ENCODE measurements at places on chromosomes 13 and 19. TPM values are rescaled to one million over a fixed set of nuclear protein-coding genes. Genes with fewer than 3 reads are reported as not detected.

The RAB3A gene
- total RNA-seq: 0.45 TPM

The NKG7 gene
- not detected for total RNA-seq

The RFXAP gene
- total RNA-seq: 2.1 TPM

The IRGC gene
- not detected for total RNA-seq

The ZNF626 gene
- total RNA-seq: 3.3 TPM

The ZNF112 gene
- total RNA-seq: 6.1 TPM

The PDCD2L gene
- 14.7 TPM for total RNA-seq

The ZNF480 gene
- total RNA-seq: 5.1 TPM

The IGLON5 gene
- total RNA-seq: under 0.01 TPM

The TTC9B gene
- not detected for total RNA-seq

The ZNF558 gene
- total RNA-seq: 0.54 TPM

The KLK3 gene
- not detected for total RNA-seq

The LMTK3 gene
- total RNA-seq: under 0.01 TPM

The MAP2K2 gene
- total RNA-seq: 178 TPM

The KLK8 gene
- not detected for total RNA-seq

The TMEM59L gene
- total RNA-seq: 0.27 TPM

The ZNF625 gene
- 10.5 TPM for total RNA-seq

The TRPM4 gene
- total RNA-seq: 17.3 TPM

The MAST3 gene
- total RNA-seq: 0.90 TPM

The KCTD12 gene
- 114 TPM for total RNA-seq

The BRSK1 gene
- 2.0 TPM for total RNA-seq

The DIRAS1 gene
- total RNA-seq: not detected

The NOTCH3 gene
- total RNA-seq: 0.99 TPM

The PRRG2 gene
- total RNA-seq: 4.2 TPM

The FXYD1 gene
- total RNA-seq: not detected

The FCGBP gene
- total RNA-seq: under 0.01 TPM

The GNA15 gene
- not detected for total RNA-seq

The SEMA6B gene
- total RNA-seq: 115 TPM

The PROZ gene
- total RNA-seq: not detected

The CFAP97D2 gene
- total RNA-seq: not detected

The KLK1 gene
- total RNA-seq: not detected

The CPAMD8 gene
- total RNA-seq: 0.18 TPM

The ZNF490 gene
- 5.5 TPM for total RNA-seq

The GSX1 gene
- total RNA-seq: not detected

The NRTN gene
- not detected for total RNA-seq

The CGB1 gene
- total RNA-seq: not detected

The EPSTI1 gene
- 1.7 TPM for total RNA-seq

The TMEM221 gene
- 0.09 TPM for total RNA-seq

The KCTD15 gene
- 51.9 TPM for total RNA-seq

The LTBP4 gene
- total RNA-seq: 15.4 TPM

The ZNF415 gene
- total RNA-seq: 3.9 TPM

The TNNT1 gene
- total RNA-seq: 2.2 TPM
